ENCODE measurements at places on chromosomes 1 and 21.

GRCh38 chr1:8629241-8630091, 188.0 kb downstream of the RERE start:
- DNase-seq: no peak

DNA sequence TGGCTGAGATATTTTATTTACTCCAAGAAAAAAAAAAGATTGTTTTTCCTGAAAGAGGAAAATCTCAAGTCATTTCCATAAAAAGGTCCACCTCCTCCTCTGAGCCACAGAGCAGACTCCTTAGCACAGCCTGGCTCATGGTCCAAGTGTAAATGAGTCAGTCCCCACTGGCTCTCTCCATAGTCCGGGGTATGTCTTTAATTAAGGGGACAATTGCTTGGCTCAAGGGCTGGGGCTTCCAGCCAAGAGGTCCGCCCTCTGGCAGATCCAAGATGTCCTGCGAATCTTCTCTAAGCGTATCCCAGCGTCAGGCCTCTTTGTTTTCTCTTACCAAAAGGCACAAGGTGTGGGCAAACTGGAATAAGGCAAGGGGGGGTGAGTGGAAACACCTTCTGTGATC, 33.3 kb downstream of the FOXD2 start:
- no peak for DNase-seq

DNA sequence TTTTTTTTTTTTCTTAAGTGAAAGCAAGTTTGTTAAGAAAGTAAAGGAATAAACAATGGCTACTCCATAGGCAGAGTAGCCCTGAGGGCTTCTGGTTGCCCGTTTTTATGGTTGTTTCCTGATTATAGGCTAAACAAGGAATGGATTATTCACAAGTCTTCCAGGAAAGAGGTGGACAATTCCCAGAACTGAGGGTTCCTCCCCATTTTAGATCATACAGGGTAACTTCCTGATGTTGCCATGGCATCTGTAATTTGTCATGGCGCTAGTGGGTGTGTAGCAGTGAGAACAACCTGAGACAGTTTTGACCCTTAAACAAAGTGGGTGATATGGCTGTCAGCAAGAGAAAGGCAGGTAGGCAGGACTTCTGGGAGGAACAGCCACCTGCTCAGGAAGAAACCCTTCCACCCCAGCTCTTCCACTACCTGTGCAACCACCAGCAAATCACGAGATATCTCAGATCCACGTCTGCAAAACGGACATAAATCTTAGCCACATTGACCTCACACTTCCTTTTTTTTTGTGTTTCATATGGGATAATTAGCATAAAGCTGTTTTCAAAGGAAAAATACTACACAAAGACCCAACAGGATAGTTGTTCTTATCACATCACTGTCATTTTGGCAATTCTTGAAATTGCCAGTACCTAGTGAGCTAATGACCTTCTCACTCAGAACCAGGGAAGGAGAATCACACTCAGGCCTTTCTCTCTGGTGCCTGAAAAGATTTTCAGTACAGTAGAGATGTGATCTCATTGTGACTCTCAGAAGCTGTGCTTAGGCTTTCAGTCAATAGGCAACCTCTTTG, 34.8 kb upstream of the DUSP10 start:
- no peak for DNase-seq

DNA sequence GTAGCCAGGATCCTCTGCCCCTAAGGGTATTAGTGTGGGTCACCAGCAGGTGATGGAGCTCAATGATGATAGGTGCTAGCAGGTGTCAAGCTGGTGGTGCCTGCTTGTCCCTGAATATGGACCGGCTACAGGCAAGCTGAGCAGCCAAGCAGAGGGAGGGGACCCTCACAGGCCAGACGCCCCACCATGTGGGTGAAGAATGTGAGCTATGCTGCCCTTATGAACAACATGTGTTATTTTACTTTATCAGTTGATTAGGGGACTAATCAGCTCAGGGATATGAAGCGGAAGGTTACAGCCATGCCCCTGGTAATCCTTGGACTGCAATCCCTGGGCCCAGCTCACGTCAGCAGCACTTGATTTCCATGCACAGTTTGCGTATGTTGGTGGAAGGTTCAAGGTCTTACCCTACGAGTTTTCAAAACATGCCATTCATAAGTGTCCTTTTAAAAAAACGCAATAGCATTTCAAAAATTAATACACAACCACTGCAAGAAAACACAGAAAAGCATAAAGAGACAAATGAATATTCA, 106.0 kb downstream of the CDC7 start:
- DNase-seq: no peak

DNA sequence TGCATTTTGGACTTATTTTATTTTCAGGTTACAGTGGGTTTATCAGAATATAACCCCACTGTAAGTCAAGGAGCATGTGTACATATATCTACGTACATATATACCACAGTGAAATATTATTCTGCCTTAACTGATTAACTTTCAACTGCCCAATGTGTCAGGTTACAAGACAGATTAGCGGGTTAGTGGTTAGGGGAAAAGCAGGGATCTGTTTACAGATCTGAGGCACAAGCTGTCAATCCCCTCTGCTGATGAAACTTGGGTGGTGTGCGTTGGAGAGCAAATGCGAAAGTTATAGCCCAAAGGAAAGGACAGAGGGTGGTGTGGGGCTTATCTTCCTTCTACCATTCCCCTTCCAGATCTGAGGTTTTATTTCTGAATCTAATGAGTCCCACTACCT, 238.2 kb upstream of the KCNK2 start:
- no peak for DNase-seq

All from stimulated activated CD4-positive, alpha-beta T cell treated with anti-CD3 and anti-CD28 coated beads, Interleukin-4, amount 100 ng/mL, for 24 hours (primary cell).